ENCODE measurements at places on chromosomes 3 and 15.

DNA sequence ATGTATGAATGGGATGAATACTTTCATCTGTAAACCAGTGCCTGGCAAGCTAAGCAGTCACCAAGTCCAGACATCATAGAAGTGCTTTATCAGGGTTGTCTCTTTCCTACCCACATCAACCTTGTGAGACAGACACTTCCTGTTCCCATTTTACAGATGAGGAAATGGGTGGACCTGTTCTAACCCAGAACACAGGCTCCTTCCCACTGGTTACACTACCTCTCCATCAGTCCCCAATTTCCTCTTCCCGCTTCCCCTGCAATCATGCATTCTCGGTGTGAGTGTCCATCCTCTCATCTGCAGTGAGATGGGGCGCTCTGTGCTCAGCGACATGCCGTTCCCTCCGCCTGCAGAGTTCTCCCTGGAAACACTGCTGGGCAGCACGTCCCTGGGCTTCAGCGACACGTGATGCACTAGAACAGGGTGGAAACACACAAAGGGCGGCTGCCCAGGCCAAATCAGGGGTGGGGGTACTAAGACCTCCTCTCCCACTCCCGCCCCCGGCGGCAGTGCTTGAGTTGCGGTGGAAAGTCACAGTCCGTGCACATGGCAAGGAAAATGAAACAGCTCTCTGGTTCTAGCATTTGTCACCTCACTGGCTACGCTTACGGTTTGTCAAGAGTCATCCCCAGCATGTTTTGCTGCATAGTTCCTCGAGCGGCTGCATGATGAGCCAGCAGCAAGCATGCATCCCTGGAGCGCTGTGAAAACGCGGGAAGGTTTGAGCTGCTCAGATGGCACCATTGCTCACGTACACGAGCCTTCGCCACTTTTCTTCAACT, 201.1 kb downstream of the ADAMTS17 start:
- DNase-seq, result no peak

DNA sequence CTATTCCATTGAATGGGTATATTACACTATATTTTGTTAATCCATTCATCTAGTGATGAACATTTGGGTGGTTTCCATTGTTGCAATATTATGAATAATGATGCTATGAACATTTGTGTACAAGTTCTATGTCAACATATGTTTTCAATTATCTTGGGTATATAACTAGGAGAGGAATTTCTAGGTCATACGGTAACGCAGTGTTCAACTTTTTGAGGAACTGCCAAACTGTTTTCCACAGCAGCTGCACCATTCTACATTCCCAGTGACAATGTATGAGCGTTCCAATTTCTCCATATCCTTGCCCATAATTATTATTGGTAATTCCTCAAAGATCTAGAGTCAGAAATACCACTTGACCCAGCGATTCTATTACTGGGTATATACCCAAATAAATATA, 24.1 kb upstream of the RORA start:
- DNase-seq, result no peak

DNA sequence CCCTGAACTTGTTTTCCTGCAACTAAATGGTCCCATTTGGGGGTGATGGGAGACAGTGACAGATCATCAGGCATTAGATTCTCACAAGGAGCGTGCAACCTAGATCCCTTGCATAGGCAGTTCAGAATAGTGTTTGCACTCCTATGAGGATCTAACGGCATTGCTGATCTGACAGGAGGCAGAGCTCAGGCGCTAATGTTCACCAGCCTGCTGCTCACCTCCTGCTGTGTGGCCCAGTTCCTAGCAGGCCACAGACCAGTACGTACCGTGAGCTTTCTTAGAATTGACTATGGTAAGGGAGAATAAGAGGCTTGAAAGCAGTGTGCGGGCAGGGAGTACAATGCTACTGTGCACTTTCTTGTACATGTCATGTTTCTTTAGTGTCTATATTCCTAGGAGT, 17.6 kb upstream of the PLA2G4E start:
- no peak for DNase-seq

DNA sequence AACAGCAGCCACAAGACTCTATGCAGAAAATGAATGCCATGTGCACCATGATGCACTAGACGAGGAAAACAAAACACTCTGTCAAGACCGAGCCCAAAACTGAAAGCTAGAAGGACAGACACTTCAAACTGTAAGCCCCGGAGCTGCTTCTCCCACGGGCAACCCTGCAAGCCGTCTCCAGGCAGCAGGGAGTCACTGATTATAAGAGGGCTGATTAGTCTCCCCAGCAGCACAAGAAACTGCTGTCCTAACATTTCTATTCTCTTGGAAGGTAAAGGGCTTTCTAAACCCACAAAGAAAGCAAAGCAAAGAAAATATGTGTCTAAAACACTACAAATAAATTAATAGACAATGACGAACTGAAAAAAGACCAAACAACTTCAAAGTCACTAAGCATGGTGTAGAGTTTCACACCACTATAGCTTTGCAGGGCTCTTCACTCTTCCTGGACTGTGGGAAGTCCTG, 15.5 kb downstream of the TBC1D2B start:
- peak; percentile 52 for DNase-seq

DNA sequence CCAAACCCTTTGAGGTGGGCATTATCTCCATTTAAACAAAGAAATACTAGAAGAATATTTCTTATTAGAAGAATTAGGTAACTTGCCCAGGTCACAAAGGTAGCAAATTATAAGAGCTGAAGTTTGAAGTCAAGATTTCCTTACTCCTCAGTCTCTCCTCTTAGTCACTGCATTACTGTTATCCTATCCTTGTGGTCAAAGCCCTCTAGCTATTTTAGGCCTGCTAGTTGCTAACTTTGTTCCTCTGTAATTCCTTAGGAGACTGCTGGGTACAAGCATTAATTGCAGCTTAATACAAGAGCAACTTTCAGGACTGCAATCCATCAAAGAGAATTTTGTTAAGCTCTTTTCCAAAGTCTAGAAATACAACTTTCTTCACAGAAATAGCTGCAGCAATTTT, 528.2 kb downstream of the ZIC1 start:
- DNase-seq, result no peak

DNA sequence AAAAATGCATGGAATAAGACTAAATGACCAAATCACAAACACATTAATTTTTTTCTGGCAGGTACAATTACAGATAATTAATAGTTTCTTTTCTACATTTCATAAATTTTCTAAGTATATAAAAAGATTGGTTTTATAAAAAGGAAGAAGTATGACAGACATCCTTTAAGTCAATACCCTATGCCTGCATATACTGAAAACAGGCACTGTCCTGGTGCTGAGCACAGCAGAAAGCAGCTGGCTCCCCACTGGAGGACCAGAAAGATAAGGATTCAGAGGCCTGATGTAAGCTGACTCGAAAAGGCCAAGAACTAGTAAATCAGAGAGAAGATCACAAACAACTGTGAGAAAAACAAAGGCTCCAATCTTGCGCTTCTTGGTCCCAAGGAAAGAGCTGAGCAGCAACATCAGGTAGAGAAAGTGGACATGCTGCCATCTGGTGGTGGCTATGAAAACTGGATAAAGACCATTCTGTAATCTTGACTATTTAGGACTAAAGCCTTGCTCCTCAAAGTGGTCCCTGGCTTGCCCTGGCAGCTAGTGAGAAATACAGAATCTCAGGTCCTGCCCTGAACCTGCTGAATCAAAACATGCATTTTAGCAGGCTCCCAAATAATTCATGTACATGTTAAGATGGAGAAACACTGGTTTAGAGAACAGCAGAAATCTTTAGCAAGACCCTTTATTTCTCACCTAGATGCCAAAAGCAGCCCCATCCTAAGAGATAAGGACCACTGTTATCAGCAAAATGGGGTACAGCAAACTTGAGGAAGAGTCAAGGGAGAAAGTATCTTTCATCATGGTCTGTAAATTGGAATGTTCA, 76.0 kb downstream of the TRANK1 start:
- peak; percentile 49 for DNase-seq

DNA sequence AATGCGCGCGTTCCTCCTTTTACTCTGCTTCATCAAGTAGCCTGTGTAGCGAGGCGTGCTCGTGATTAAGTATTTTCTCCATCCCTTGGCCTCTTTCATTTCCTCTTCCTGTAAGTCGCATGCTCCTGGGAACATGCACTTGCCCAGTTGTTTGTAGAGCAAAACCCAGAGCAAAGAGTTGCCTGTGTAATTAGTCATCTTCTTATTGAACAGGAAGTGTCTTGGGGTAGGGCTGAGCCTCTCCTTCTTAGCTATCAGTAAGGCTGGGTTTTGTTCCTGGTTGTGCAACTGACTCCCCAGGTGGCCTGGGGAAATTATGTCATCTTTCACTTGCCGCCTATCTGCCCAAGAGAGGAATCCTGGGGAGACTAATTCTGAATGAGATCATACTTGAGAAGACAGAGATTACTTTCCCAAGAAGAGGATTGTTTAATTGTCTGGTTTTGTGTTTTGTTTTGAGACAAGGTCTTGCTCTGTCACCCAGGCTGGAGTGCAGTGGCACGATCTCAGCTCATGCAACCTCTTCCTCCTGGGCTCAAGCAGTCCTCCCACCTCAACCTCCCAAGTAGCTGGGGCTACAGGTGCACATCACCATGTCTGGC, 14.9 kb downstream of the LIPH start:
- no peak for DNase-seq

- no peak for DNase-seq
These were observed 34.5 kb downstream of the GPD1L start for GRCh38 chr3:32140943-32141342.

- DNase-seq, result no peak
These were observed 673.7 kb upstream of the CCDC54 start for GRCh38 chr3:106703524-106703923.

Data from activated CD4-positive, alpha-beta T cell treated with anti-CD3 and anti-CD28 coated beads for 4 hours (primary cell).